Activated CD4-positive, alpha-beta T cell treated with anti-CD3 and anti-CD28 coated beads, Interleukin-2, amount 50 U/mL, for 4 hours (primary cell): ENCODE measurements at places on chromosomes 11 and 22.

DNA sequence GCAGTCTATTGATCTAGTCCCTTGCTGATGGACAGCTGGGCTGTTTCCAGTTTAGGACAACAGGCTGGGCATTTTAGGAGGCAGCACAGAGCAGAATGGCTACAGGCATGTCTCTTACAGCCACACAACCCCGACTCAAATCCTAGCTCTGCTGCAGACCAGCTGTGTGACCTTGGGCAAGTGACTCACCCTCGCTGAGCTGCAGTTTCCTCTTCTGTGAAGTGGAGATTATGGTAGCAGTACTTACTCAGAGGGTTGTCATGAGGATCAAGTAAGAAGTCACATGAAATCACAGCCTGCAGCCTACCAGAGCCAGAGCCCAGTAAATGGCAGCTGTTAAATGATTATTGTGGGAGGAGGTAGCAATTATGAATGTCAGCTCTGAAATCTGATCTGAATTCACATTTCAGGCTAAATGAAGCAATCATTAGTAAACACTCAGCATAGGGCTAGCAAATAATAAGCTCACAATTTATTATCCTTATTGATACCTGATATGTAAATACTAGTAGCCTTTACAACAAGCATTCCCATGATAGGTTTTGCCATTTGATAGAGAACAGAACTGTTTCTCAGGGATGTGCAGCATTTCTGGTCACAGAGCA lies 58.9 kb downstream of the MYEOV start:
- no peak for DNase-seq

GRCh38 chr22:32518381-32518780 lies 43.8 kb downstream of the FBXO7 start:
- no peak for DNase-seq

DNA sequence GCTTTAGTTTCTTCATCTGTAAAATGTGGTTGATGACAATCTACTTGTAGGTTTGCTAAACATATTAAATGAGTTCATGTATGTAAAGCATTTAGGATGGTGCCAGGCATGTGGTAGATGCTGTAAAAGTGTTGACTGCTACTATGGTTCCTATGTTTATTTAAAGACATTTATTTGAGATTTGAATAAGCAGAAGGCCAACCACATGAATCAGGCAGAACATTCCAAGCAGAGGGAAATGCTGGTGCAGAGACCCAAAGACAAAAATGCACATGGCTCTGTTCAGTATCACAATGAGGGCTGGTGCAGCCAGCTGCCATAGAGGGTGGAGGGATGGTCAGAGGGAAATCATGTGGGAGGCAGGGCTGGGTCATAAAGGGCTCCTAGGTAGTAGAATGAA lies 156.2 kb upstream of the PDGFD start:
- DNase-seq = no peak

DNA sequence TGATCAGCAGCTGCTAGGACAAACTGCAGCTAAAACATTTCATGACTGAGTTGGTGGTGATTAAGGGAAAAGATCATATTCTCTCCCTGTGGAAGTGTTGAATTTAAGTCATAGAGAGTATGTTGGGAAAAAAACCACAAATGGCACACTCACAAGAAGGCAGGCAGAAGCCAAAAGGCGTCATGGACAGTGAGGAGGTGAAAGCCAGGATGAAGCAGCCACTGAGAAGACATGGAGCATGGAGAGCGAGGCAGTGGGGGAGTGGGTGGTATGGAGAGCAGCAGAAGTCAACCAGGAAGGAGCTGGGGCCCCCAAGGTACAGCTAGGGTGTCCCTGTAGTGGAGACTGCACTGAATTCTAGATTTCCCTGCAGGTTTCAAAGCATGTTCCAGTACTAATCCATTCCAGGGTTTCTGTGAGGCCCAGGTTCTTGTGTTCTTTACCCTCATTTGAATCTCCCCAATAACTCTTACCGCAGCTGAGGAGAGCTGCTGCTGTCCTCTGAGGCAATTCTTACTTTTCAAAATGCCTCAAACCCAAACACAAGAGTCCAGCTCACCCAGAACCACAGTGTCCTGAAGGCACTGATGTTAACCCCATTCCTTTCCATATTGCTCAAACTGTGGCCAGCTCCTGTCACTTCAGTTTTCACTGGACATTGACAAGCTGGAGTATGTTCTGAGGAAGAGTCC lies 191.8 kb upstream of the E2F8 start:
- no peak for DNase-seq

DNA sequence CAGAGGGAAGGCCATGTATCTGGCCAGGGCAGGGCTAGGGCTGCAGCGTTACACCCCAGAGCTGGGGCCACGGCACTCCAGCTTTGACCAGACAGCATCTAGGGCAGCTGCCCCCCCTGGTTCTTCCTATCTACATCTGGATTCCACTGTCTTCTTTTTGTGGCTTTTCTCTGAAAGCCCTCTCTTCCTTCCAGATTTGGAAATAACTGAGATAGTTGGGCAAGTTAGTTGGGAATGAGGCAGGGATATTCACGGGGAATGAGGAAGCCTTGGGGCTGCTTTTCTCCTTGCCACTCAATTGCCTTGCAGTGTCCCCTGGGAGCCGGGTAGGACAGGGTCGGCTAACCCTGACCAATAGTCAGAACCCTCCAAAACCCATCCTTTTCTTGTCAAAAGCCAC lies 26.8 kb downstream of the CLMP start:
- DNase-seq = no peak

- DNase-seq = no peak
Measured at GRCh38 chr11:7485186-7486097, at the start of gene OLFML1. Gene OLFML1 (plus strand): TSS chr11:7485506. CDS start chr11:7485876, 370 bp downstream.

DNA sequence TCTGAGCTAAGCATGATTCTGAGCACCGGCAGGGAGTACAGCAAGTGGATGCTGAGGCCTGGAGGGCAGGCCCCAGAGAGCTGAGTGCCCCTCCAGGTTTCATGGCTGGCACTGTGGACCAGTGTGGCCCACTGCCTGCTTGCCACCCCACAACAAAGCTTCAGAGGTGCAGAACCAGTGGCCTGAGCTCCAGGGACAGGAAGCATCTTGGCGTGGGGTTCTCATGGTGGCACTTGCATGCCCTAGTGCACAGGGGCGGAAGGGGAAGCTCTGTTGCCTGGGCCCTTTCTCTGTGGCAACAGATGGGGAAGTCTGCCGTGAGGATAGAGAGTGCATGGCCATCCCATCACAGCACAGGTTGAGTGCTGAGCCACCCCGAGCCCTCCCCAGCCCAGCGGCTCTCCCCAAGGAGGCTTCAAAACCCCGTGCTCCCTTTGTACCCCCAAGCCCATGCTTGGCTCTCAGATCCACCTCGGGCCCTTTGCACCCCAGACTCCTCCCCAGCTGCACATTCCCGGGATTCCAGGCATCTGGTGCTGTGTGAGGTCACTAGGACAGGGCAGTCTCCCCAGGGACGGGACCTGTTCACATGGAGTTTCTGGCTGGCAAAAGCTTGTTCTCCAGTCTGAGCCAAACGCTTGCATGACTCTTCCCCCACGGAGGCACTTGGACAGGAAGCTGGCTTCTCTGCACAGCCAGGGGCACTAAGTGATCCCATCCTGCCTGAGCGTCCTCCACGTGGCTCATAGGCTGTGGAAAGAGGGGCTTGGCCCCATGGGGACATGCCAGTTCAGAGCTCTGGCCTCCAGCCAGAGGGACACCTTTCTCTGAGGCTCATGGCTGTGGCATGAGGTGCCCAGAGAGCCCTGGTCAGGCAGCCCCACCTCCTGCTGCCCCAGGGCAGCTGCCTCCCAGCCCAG lies 4.2 kb downstream of the SLC25A1 start:
- DNase-seq = no peak

DNA sequence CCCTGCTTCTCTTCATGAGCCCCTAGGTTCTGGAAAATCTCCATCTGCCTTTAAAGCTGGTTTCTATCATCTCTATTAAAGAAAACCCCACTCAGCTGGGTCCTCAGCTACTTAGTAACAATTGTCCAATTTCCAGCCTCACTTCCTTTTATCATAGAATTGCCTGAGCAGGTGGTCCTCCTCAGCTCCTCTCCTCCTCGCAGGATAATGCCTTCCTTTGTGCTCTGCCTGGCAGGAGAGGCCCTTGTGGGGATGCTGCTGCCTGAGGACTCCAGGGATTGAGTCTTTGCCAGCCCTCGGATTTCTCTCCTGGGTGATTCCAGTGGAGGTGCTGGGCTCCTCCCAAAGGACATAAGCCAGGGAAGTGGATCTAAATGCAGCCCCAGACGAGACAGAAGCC lies 448.3 kb downstream of the INSC start:
- no peak for DNase-seq

GRCh38 chr11:85464283-85464682 lies 162.9 kb downstream of the DLG2 start:
- no peak for DNase-seq

GRCh38 chr11:112611771-112612170 lies 349.4 kb upstream of the NCAM1 start:
- DNase-seq = no peak

GRCh38 chr11:29002816-29003215 lies 894.6 kb downstream of the METTL15 start:
- no peak for DNase-seq

- DNase-seq = no peak
Measured at GRCh38 chr22:19981961-19982920, 34.4 kb downstream of the ARVCF start.
